ENCODE measurements at places on chromosomes 4 and X.

DNA sequence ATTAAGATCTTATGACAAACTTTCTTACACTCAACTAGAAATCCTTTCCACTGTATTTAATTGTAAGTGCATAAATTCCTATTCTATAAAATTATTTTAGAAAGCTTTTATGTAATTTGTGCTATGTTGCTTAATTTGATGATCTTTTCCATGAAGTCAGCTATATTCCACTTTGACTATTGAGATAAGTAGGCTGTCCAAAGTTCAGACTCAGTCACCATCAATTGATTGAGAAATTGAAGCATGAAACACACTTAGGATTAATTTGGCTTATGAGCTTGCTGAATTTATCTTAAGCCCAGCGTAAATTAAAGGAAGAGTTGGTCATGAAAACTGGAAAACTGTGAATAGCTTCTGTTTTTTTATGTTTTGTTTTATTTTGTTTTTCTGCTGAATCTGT, 18.7 kb upstream of the UGT2B10 start:
- no peak for DNase-seq

GRCh38 chr4:5963611-5964010, 54.6 kb downstream of the C4orf50 start:
- DNase-seq: no peak

DNA sequence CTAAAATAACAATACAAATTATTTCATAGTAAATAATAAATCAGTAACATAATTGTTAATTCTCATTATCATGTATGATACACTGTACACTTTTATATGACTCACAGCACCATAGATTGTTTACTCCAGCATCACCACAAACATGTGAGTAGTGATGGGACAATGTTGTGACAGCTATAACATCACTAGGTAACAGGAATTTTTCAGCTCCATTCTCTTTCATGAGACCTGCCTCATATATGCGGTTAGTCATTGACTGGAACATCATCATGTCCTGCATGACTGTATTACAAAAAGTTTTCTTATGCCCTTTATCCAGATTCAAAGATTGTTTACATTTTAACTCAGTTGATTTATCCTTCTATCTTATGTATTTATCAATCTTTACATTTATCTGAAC, 1530.0 kb downstream of the PCDH18 start:
- no peak for DNase-seq

DNA sequence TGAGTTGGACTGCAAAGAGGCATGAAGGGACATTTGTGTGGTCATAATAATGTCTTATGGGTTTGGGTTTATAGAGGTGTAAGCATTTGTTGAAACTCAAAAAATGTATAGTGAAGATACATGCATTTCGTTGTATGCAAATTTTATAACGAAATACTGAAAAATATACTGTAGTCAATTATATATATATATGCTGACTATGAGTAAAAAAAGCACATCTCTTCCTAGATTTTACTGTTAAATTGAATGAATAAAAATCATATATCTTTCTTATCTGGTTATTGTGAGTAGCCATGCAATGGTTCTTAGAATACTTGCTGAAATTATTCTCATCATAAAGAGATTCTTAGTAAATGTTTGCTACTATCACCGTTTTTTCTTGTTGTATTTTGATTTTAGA, 34.5 kb downstream of the UGT2B10 start:
- no peak for DNase-seq

GRCh38 chrX:77900688-77901087, 1.4 kb downstream of the COX7B start:
- DNase-seq: no peak

GRCh38 chr4:109389369-109390114, 44.1 kb upstream of the SEC24B start:
- DNase-seq: no peak

- no peak for DNase-seq
Measured at GRCh38 chr4:95263960-95264359, 284.8 kb downstream of the UNC5C start.

DNA sequence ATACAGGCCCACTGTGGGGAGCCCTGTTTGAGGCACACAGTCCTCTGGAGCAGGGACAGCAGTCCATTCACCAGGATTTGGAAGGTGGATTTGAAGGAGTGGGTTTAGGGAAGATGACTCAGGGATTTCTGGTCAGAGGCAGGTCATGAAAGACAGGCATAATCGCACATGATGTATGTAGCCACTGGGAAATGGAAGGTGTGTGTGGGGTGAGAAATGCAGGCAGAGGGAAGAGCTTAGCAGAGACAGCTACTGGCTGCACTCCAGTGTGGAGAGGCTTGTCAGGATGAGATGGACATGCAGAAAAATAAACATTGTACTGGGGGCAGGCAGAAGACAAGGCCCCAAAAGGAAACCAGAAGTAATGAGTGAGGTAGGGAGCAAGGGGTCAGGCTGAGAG, 85.2 kb upstream of the STS start:
- DNase-seq: no peak

GRCh38 chr4:81565142-81565870, 93.6 kb upstream of the RASGEF1B start:
- no peak for DNase-seq

DNA sequence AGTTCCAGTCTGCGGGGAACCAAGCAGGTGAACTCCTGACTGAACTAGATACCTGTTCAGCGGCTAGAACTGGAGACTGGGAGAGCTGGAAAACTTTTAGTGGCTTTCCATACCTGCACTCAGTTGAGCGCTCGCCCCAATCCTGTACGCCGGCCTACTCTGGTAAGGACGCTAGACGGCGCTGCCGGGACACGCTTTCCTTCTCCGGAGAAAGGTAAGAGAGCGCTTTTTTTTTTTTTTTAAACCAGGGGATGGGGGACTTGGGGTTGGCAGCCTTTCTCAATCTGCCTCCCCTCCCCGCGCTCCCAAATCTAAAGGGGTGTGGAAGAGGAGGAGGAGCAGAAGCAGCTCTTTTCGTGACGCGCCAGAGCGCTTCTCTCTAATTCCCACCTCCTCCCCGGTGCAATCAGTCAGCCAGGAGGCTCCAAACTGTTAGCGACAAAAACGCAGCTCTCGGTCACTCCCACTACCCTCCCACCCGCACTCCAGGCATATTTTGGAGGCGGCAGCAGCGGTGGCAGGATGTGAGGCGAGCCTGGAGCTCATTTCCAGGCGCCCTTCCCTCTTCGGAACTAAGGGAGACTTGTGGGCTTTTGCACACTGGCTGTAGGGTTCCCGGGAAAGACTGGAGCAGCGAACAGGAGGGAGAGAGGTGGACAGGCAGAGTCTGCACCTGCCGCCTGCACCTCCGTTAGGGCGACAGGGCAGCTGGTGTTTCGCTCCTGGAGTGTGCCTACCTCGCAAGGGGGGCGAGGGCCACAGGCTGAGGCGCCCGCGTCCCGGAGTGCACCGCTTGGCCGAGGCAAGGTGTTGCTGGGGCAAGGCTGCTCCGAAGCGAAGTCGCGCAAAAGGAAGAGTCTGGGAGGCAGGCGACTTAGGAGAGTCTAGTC, at the start of gene IL1RAPL2:
Gene IL1RAPL2, plus strand, starts transcription at position 409 of the 890 bp plus-strand sequence.
- DNase-seq: peak; percentile 58

DNA sequence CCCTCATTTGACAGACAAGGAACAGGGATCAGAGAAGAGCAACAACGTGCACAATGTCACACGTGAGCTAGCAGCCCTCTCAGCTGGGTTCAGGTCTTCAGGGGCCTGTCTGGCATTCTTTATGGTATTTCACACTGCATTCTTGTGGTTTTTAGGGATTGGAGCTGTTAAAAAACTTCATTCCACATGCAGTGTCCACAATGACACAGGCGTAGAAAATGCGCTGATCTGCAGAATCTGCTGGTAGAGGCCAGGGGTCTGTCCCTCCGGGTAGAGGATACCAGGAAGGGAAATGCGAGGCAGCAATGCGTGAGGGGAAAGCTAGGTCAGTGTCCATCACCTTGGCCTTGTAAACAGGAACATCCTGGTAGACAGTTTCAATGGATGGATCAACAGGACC, 36.6 kb downstream of the MAP7D3 start:
- no peak for DNase-seq

DNA sequence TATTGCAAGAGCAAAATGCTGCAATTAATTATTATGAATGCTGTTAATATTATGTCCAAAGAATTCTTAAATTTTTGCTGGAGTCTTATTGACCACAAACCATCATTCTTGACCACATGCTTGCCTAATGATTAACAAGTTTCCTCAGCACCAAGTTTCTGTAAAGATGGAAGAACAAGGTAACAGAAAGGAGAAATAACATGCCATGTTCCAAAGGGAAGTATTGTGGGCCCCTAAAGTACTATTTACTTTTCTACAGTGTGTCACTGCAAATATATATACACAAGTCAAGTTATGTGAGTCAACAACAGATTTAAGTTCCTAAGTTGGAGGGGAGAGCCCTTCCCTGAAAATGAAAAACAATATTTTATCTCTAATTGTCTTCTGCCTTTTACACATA, 20.6 kb downstream of the FAM47E start:
- DNase-seq: no peak

- DNase-seq: no peak
Measured at GRCh38 chr4:182188622-182189021, 54.6 kb upstream of the TENM3 start.

- no peak for DNase-seq
Measured at GRCh38 chr4:80188801-80189458, 8.4 kb upstream of the PRDM8 start.

DNA sequence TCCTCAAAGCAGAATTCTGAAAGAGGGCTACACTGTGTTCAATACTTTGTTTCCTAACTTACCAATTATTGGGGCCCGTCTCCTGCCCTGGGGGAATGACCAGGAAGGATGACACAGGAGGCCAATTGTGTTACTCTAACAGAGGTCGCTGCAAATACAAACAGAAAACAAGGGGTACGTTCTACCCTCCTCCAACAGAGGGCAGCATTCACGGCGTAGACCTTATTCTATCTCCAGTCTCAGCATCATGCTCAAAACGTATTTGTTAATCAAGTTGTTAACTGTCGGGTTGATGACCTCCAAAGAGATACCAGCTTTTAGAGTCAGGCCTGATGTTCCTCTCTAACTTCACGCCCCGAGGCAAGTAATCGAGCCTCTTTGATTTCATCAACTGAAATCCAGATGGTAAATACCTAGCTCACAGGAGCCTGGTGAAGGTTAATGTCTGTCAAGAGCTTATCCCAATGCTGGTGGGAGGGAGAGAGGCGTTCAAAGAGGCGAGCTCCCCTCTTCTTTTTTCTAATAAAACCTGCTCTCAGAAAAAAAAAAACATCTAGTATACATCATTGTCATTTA, 181.0 kb upstream of the KCNIP4 start:
- no peak for DNase-seq

DNA sequence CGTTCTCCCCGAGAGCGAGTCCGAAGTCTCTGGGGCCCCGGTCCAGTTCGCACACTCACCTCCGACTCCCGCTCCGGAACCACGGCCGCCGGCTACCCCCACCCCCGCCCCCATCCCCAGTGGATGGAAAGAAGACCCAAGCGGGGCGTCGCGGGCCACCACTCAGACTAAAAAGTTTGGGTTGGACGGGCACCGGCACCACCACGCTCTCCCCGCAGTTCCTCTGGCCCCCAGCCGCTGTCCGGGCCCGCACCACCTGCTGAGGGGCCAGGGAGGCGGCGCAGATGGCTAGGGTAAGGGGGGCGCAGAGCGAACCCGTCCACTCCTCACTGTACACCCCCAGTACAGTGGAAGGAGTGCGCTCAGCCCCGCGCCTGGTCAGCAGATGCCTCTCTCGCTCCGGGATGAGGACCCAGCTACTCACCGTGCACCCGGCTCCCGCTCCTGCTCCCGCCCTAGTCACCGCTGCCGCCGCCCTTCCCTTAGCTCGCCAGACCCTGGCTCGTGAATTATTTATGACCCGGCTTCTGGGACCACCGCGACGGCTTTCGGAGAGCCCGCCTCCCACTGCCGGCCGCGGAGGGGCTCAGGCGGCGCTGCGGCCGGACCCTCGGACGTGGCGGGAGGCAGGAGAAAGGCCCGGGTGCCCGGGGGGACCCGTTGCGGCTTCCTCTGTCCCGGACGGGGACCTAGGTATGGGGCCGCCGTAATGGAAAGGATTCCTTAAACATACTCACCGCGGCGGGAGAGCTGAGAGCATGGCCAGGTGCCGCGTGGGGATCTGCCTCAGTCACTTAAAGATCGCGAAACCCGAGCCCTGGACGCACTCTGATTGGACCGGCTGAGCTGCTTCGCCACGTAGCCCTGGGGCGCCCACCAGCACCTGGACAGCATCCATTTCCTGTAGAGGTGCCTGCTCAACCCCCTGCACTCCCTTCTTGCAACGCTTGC, at the start of gene PROM1:
Gene PROM1, minus strand, starts transcription at position 783 of the 951 bp plus-strand sequence. CDS start 8,117 bp downstream, outside the sequence.
- DNase-seq: peak; percentile 43

- DNase-seq: no peak
Measured at GRCh38 chrX:9682456-9682855, 83.2 kb downstream of the GPR143 start.

- DNase-seq: no peak
Measured at GRCh38 chrX:13131396-13132137, 87.1 kb upstream of the FAM9C start.

- no peak for DNase-seq
Measured at GRCh38 chrX:103329991-103330390, at the start of gene TCEAL7. Gene TCEAL7 (plus strand): TSS chrX:103330239. CDS start chrX:103331404, 1,165 bp downstream.

DNA sequence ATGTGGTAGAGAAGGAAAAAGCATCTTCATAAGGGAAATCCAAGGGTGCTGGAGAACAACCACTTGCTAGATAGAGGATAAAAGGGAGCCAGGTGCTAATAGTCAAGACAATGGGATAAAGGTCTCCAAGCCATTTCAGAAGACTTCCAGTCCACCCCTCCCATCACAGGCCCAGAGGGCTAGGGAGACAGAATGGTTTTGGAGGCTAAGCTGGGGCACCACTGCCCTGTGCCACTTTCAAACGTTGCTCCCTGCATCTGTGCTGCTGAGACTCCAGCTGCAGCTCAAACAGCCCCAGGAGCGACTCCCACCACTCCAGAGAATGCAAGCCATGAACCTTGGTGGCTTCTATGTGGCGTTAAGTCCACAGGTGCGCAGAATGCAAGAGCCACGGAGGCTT, 38.4 kb upstream of the HUWE1 start:
- DNase-seq: no peak

- DNase-seq: no peak
Measured at GRCh38 chr4:158018221-158018830, 154.5 kb downstream of the GASK1B start.

DNA sequence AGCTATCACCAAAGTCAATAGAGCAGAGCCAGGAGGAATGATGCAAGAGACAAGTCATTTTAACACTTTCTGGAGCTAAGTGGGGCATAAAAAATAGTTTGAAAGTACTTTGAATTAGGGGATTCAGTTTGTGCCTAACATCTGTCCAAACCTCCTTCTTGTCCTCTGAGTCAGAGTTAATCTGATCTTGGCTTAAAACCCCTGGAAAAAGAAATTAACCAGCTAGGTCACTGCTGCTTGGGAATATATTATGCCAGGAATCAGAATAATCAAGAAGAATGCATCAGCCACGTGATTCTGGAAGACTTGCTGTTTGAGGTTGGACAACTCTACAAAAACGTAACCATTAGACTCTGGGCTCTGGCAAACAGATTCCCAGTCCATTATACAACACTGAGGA, 45.3 kb upstream of the EDA2R start:
- no peak for DNase-seq

GRCh38 chrX:119605464-119606279, 552 bp downstream of the NKRF start:
- DNase-seq: peak; percentile 27

GRCh38 chr4:39825090-39825489, 127.2 kb downstream of the UBE2K start:
- DNase-seq: no peak

- DNase-seq: no peak
Measured at GRCh38 chr4:14465507-14465906, 536.8 kb upstream of the CPEB2 start.

GRCh38 chr4:52595001-52595400, 64.1 kb downstream of the USP46 start:
- no peak for DNase-seq

GRCh38 chr4:112423591-112423990, 92.4 kb downstream of the NEUROG2 start:
- no peak for DNase-seq

GRCh38 chrX:56974408-56974807, 20.9 kb downstream of the SPIN3 start:
- DNase-seq: no peak
